Heart right ventricle (tissue), 16 donors: ENCODE measurements at places on chromosomes 16 and 17. TPM values are rescaled to one million over a fixed set of nuclear protein-coding genes. Genes with fewer than 3 reads are reported as not detected.

Gene TMC8
- 1.2 TPM for total RNA-seq

Gene SLC38A8
- not detected for total RNA-seq

Gene FNDC8
- not detected for total RNA-seq

Gene TBC1D28
- not detected for total RNA-seq

Gene SNTB2
- total RNA-seq = 9.9 TPM
